Colonic mucosa (tissue), 4 donors: ENCODE measurements at places on chromosomes 3 and 15. TPM values are rescaled to one million over a fixed set of nuclear protein-coding genes. Genes with fewer than 3 reads are reported as not detected.

Gene ZIC1
- 0.19 TPM for total RNA-seq

Gene CHST2
- total RNA-seq, result 1.8 TPM

Gene FRMD5
- 2.9 TPM for total RNA-seq

Gene CSPG4
- 12.7 TPM for total RNA-seq

Gene STRC
- 0.74 TPM for total RNA-seq

Gene CDHR4
- not detected for total RNA-seq

Gene GFM1
- 61.6 TPM for total RNA-seq

Gene LSAMP
- 5.9 TPM for total RNA-seq

Gene CP
- 7.1 TPM for total RNA-seq

Gene HPS3
- total RNA-seq, result 15.8 TPM

Gene GLDN
- total RNA-seq, result 8.6 TPM

Gene STRA6
- total RNA-seq, result not detected

Gene TNFAIP8L3
- 7.3 TPM for total RNA-seq

Gene ADAM10
- total RNA-seq, result 176 TPM

Gene COPB2
- total RNA-seq, result 153 TPM

Gene MCF2L2
- total RNA-seq, result 1.4 TPM

Gene CSPG5
- total RNA-seq, result 0.66 TPM

Gene ATP13A5
- total RNA-seq, result 0.05 TPM

Gene CCDC174
- 17.9 TPM for total RNA-seq

Gene NAA80
- total RNA-seq, result 6.7 TPM

Gene UCN2
- not detected for total RNA-seq

Gene BOC
- 1.9 TPM for total RNA-seq

Gene PLAAT1
- not detected for total RNA-seq

Gene FBXO40
- total RNA-seq, result not detected

Gene NANOGP8
- not detected for total RNA-seq

Gene ATP8B4
- total RNA-seq, result 2.7 TPM

Gene GOLGA8G
- not detected for total RNA-seq

Gene SEMA6D
- total RNA-seq, result 26.4 TPM

Gene RGMA
- total RNA-seq, result 4.2 TPM

Gene CCDC50
- total RNA-seq, result 33.4 TPM

Gene HRH1
- 7.2 TPM for total RNA-seq

Gene SEMA5B
- total RNA-seq, result 0.40 TPM

Gene LARP6
- total RNA-seq, result 3.5 TPM

Gene AHSG
- 1.9 TPM for total RNA-seq

Gene ICE2
- total RNA-seq, result 37.7 TPM

Gene ATP10A
- 1.0 TPM for total RNA-seq

Gene FGD5
- total RNA-seq, result 8.7 TPM

Gene C3orf20
- 0.08 TPM for total RNA-seq

Gene PLXNA1
- 16.0 TPM for total RNA-seq

Gene TGM4
- not detected for total RNA-seq

Gene NME9
- not detected for total RNA-seq

Gene TUSC7
- not detected for total RNA-seq

Gene SV2B
- total RNA-seq, result 1.1 TPM

Gene FRMD4B
- total RNA-seq, result 21.1 TPM

Gene GOLGA8S
- total RNA-seq, result not detected

Gene SQOR
- total RNA-seq, result 500 TPM

Gene ACY1
- total RNA-seq, result 153 TPM

Gene PIK3CB
- 43.4 TPM for total RNA-seq
